Bone marrow (tissue), 2 donors: ENCODE measurements at places on chromosomes 5 and 9.

- DNase-seq: no peak
Measured at GRCh38 chr9:23582836-23583235, 243.2 kb downstream of the ELAVL2 start.

GRCh38 chr9:123536455-123536868 is 180.5 kb downstream of the CRB2 start:
- DNase-seq: no peak

DNA sequence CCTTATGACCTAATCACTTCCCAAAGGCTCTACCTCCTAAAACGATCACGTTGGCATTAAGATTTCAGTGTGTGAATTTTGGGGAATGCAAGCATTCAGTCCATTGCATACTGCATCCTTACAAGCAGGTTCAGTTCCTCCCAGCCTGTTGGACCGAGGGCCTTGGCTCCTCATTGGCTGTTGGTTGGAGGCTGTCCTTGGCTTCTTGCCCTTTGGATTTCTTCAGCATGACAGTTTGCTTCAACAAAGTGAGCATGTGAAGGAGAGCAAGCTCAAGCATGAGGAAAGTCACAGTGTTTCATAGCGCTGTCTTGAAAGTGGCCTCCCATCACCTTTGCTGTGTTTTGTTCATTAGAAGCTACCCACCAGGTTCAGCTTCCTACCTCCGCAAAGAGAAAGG is 109.5 kb downstream of the GADD45G start:
- DNase-seq: no peak

GRCh38 chr5:71586052-71586940 is 844 bp upstream of the MCCC2 start:
- no peak for DNase-seq

- DNase-seq: no peak
Measured at GRCh38 chr5:118325931-118326330, 662.4 kb downstream of the DTWD2 start.

- DNase-seq: no peak
Measured at GRCh38 chr9:108478431-108479332, 377.1 kb downstream of the ACTL7B start.

DNA sequence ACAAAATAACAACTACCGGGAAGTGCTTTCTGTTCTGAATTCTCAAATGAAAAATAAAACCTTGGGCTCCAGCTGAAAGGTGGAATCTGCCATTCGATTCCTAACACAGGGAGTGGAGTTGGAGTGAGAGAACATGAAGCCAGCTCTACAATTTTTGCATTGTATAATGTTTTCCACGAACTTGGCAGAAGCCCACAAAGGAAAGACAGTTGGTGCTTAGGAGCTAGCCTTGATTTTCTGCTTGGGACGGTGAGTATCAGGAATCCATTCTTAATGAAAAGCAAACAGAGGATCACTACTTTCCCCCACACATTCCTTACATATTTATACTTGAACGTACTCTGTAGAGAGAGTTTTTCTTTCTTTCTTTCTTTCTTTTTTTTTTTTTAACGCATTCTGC is 74.2 kb upstream of the FBXL7 start:
- no peak for DNase-seq

DNA sequence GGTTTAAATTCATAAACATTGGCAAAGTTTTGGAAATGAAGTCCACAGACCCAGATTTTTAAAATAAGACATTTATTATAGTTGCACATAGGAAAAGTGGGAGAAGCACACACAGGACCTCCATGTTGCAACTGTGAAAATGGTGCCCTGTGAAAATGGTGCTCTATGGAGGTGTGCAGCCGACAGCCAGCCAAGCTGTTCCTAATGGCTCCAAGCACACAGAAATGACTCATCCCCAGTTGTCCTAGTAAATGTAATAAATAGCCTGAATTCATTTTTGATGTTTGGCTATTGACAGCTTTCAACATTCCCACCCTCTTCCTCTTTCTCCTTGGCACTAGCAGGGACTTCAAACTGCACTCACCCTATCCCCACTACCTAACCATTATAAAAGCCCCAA is 590.9 kb downstream of the CAAP1 start:
- no peak for DNase-seq

- no peak for DNase-seq
Measured at GRCh38 chr9:120265791-120266190, 314.2 kb downstream of the CDK5RAP2 start.

DNA sequence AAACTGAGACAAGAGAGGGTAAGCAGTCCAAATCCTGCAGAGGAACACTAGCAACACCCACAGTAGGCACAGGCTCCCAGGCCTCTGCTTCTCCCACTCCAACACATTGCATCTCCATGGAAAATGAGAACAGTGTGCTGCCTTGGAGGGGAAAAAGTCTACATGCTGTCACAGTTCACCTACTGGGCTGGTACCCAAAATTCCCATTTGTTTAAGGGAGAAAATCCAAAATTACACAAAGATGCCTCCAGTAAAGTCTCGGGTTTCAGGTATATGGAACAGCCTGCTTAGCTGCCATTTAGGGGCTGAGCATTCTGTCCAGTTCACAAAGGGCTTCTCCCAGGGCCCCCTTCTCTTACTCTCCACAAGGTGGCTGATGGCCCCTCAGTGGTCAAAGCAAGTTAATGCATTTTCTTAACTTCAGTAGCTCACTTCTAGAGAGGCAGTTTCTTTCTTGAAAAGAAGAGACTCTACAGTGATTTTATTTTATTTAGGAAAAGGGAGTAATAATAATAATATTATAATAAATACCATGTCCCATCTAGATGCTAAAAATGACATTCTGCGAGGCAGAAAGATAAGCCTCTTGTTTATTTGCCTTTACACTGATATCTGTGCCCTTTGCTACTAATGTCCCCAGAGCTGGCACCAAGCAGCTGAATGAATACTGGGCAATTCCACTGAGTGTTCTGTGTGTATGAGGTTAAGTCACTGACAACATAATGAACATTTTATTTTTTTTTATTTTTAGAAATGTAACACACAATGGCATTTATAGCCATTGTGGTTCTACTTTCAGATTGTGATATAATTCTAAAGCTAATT is 89.4 kb downstream of the RGS7BP start:
- DNase-seq: no peak

GRCh38 chr9:33143241-33143661 is 23.9 kb downstream of the B4GALT1 start:
- no peak for DNase-seq

GRCh38 chr9:71638627-71639026 is 129.7 kb downstream of the CEMIP2 start:
- DNase-seq: peak; percentile 3

DNA sequence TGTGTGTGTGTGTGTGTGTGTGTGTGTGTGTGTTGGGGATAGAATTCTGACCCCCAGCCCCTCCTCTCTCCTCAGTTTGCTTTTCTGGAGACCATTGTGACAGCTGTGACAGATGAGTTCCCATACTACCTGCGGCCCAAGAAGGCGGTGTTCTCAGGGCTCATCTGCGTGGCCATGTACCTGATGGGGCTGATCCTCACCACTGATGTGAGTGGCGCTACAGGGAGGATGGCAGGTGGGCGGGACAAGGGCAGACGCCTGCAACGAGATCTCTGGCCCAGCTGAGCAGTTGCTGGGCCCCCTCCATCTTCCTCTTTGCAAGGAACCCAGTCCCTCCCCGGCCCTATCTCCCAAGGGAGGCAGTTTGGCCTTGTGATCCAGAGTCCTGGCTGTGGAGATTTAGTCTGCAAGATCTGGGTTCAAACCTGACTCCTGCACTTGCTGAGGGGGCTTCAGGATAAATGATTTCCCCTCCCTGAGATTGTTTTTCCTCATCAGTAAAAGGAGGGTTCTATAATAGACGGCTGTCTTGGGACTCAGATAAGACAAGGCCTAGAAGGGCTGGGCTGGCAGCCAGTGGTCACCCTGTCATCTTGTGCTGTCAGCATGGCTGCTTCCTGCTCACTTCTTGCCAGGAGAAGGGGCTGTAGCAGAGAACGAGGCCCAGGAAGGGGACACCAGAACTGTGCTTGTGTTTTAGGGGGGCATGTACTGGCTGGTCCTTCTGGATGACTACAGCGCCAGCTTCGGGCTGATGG is 14.1 kb downstream of the SLC6A7 start:
- DNase-seq: no peak

DNA sequence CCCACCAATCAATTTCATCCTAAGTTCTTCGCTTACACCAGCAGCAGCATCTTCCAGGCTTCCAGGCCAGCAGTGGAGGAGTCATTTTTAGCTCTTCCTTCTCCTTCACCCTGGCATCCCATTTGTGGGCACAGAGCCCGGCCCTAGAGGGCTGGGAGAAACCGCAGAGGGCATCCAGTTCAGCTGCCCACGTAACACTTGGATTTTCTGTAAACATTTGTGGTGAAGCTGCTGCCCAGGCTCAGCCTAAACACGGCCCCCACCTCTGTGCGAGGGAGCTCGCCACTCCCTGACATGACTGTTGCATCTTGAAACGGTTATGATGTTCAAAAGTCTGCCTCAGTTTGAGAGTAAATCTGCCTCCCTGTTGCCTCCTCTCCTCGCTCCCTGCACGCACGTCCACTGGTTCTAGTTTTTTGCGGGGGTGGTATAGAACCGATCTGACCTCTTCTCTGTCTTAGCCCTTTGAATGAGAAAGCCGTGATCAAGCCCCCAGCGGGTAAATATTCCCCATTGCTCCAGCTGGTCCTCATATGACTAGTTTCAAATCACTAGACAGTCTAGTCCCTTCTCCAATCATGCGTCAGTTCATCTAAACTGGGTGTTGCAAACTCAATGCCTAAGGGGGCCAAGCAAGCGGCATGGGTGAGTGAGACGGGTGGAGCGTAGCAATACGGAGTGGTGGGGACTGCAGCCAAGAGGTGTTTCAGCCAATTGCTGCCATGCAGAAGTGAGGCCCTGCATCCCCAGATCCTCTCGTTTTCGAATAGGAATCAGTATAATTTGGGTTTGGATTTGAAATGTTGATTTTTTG is 34.9 kb upstream of the N4BP3 start:
- no peak for DNase-seq

- DNase-seq: peak; percentile 41
Measured at GRCh38 chr9:107309271-107309670, 26.2 kb downstream of the RAD23B start.

- DNase-seq: no peak
Measured at GRCh38 chr5:52814352-52815148, 26.8 kb downstream of the ITGA1 start.

GRCh38 chr9:87891754-87892153 is 9.1 kb downstream of the SPATA31E1 start:
- no peak for DNase-seq

DNA sequence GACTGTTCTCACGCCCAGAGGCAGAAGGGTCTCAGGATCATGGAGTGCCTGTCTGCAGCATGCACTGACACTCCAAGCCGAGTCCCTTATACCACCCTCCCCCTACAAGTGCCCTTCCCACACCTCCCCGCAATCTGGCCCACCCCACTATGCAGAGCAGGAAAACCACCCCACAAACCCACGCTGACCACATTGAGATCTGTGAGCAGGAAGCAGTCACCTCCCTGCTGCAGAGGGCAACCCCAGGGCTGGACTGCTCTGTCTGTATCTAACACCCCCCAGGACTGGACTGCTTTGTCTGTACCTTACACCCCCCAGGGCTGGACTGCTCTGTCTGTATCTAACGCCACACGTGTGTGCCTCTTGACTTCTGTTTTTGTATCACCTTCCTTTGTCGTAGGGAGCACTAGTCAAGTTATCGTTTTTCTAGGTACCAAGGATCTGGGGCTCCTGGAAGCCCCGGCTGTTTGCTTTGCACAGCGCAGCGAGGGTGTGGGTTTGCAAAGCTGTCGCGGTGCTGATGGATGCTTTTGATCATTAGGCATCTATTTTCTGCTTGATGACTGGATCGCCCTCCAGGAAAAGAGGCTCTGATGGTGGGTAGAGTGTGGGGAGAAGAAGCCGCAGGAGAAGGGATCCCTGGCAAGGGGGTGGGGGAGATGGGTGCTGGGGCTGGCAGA is 21.5 kb downstream of the OLFM1 start:
- DNase-seq: no peak

DNA sequence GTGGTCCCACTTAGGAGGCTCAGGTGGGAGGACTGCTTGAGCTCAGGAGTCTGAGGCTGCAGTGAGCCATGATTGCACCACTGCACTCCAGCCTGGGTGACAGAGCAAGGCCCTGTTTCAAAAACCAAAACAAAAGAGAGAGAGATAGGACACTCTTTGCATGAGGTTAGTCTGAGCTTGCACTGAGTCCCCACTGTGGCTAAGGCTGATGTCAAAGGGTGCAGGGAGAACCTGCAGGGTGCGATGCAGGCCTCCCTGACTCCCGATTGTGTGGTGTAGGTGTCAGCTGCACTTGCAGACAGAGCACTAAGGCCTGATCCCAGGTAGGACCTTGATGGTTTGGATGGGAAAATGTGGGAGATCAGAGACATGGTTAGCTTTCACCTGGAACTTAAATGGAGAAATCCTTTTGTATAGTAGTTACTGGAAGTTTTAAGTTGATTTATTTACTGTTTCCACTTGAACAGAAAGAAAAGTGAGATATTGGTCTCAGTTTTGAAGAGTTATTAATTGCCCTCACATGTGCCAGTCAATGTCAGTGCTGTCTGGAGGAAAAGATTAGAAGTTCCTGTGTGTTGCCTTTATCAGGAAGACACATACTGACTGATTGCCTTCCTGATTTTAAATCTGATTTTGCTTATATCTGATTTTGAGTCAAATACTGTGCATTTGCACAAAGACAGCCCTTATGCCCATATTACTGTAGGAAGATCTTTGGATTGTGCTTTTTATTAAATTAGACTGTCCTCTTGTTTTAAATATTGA is 260.0 kb downstream of the MAST4 start:
- peak; percentile 47 for DNase-seq

DNA sequence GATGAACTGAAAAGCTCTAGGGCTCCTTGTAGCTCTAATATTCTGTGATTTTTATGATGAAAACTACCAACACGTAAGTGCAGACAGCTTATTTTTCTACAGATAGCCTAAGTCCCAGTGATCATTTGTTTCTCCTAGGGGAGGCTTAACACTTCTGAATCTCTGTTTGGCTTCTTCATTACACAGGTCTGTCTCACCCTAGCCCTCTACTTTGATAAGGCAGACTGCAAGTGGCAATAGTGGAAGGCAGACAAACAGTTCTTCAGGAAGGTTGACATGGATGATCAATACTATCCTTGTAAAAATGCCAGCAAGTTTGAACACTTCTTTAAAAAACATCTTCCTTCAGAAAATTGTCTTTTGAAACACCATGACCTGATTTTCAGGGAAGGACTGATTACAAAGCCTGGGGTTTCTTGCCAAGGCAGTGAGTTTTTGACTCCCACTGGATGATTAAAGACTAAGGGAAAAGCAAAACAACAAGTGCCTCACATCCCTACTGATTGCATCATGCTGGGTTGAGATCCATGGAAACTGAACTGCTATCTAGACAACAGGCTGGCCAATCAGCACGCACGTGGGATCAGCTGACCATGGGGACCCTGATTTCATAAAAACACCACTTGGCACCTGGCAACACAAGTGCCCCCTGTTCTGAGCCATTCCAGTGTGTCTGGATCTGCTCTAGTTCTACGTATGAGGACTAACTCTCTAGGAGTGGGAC is 212.2 kb downstream of the SMARCA2 start:
- no peak for DNase-seq

- no peak for DNase-seq
Measured at GRCh38 chr5:148978370-148979082, 84.3 kb downstream of the SH3TC2 start.

- DNase-seq: no peak
Measured at GRCh38 chr5:78758169-78758839, 109.7 kb upstream of the LHFPL2 start.

- no peak for DNase-seq
Measured at GRCh38 chr5:163379298-163380155, 57.9 kb upstream of the CCNG1 start.

GRCh38 chr5:32601623-32602295 is 16.4 kb downstream of the SUB1 start:
- no peak for DNase-seq

GRCh38 chr5:75338408-75338807 is 1.4 kb downstream of the HMGCR start:
- no peak for DNase-seq
